ENCODE measurements at places on chromosomes 12 and 14.
A peak's percentile ranks its signal among the peaks of the same experiment; 100 is the strongest.

- no peak for DNase-seq
Measured at GRCh38 chr14:29953501-29953900, 25.9 kb upstream of the PRKD1 start.

DNA sequence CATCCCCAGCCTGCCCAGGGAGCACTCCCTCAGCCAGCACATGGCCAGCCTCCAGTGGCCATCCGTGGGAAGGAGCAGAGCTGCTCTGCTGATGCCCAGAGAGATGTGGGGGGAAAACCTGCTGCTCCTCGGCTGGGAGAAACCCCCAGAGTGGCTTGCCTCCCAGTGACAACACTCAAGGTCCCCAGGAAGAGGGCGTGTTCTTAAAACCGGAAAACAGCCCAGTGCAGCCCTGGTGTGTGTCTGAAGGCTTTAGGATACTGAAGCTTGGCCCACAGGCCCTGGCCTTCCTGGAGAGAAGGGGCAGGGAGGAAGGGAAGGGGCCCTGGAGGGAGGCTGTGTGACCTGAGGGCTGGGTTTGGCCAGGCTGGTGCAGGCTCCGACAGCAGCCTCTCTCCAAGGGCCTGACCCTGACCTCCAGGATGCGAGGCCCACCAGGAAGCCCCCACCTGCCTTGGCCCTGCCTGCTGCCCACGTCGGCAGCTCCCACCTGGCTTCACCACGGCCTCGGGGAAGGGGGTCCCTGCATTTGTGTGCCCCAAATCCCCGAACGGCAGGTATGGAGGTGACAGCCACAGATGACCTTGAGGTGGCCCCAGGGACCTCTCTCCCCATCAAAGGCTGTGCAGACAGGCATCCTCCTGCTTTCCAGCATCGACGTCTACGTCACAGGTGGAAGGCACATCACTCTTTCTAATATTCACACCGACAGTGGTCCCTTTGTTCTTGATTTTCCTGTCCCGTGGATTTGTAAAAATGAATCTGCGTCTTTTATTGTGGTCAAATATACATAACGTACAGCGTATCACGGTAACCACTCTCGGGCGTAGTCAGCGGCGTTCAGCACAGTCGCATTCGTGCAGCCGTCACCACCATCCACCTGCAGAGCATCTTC is 190.0 kb upstream of the C14orf180 start:
- DNase-seq, result no peak

DNA sequence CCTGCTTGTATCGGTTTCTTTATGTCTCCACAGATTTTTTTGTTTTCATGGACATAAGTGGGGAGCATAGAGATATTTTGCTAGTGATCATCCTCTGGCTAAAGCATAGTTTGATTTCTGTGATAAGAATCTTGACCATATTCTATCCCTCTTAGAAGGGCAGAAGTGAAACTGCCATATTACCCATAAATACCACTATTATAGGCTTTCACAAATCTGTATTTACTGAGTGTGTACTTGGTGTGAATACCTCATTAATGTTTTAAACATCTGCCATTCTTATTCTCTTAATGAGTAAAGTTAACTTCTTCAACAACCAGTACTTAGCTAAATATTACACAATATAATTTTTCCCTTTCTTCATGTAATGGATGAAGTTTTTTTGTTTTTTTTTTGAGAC is 16.1 kb downstream of the WNK1 start:
- no peak for DNase-seq

GRCh38 chr12:65329721-65330120 is 51.2 kb downstream of the MSRB3 start:
- DNase-seq, result peak; percentile 14

DNA sequence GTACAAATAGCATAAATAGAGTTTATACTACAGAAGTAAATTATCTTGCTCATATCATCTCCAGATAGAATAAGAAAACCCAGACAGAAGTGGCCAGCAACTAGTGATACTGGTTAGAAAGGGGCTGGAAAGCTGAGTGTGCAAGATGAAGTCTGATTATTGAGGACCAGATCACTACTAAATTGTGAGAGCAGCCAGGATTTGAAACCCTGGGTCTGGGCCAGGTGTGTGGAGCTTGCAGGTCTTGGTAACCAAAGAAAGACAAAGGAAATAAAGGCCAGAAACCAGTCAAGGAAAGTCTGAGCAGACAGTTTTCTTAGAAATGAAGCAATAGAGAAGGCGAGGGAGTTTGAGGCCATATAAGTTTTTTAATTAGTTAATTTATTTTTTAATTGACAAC is 611.8 kb downstream of the ETNK1 start:
- no peak for DNase-seq

- DNase-seq, result no peak
Measured at GRCh38 chr12:26092346-26093105, 32.3 kb downstream of the BHLHE41 start.

GRCh38 chr14:68583548-68584280 is 209.2 kb downstream of the ZFP36L1 start:
- no peak for DNase-seq

GRCh38 chr14:103624860-103625259 is 4.2 kb upstream of the KLC1 start:
- DNase-seq, result no peak

DNA sequence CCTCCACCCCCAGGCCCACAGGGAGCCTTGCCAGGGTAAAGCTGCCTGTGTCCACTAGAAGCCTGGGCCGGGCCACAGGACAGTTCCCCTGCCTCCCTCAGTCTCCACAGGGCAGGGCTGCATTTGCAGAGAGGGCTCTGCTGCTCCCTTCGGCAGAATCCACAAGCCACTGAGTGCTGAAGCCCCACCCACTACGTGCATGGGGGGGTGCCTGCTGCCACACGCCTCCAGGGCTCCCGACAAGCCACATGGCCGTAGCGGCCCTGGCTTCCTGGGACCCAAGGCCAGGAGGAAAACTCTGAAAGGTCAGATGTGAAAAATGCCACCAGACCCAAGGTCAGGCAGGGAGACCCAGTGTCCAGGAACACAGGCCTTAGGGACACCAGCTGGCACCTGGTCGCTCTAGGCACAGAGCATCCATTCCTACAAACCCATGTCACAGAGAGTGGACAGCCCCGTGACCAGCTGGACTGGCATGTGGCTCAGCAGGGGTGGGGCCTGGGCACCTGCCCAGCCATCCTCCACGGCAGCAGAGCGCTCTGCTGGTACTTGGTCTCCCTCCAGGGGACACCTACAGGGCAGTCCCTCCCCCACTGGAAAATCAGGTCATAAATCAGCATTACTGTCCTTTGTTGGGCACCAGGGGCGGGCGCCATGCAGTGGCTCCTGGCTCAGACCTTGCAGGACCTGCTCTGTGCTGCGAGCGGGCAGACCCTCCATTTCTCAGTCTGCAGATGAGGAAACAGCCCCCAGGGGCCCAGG is 42.9 kb downstream of the CCDC85C start:
- DNase-seq, result no peak

- peak; percentile 79 for DNase-seq
Measured at GRCh38 chr14:70020352-70021170, 141.3 kb downstream of the SMOC1 start.

- DNase-seq, result no peak
Measured at GRCh38 chr12:1220127-1221092, 229.4 kb downstream of the ERC1 start.

GRCh38 chr14:53767566-53767965 is 189.1 kb downstream of the BMP4 start:
- DNase-seq, result no peak

GRCh38 chr14:102538602-102539543 is 29.3 kb upstream of the ANKRD9 start:
- DNase-seq, result no peak

DNA sequence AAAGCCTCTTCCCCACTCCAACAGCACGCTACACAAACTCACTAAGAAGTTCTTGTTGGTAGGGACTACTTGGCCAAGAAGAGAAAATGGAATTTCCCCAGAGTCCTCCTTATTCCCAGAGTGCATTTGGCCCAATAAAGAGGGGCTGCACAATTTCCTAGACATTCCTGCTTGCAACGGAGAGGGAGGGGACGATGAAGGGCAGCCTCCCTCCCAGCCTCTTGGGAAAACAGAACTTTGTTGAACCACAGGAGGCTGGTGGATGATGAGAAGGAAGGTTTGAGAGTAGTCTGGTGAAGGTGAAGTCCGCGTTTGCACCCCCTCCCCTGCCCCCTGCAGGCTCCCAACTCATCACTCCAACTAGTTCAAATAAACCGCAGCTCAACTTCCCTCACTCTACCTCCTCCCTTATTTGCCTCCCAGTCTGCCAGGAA is 19.1 kb upstream of the TBX3 start:
- DNase-seq, result no peak

DNA sequence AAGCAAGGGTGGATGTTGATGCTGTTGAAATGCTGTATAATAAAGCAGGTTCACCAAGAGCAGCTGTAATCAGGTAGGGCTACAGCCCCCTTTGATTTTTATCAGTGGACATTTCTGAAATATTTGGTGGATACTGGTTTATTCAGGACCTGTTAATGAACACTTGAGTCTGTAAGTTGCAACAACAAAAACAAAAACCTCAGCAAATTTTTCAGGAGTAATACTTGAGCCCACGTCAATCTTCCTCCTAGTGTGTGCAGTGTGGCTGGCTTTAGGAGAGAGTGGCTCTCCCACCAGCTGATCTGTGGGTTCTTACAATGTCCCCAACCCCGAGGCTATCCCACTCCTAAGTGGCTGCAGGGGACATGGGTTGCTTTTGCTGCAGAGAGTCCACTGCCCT is 347.8 kb downstream of the GLT1D1 start:
- DNase-seq, result no peak

DNA sequence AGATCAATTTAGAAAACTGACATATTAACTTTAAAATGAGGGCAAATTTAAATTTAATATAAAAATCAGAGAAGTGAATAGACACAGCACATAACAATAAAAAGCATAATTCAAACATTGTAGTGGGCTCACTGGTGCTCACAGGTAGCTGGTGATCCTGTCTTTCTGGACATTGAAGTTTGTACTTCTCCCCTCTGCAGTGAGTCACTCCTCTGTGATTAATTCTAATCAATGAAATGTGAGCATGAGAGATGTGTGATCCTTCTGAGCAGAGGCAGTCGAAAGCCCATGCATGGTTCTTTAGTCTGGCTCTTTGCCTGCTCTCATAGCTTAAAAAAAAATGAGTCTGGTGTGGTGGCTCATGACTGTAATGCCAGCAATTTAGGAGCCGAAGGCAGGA is 59.0 kb upstream of the RERGL start:
- no peak for DNase-seq

GRCh38 chr14:61048640-61049039 is 67.6 kb downstream of the SLC38A6 start:
- no peak for DNase-seq

- DNase-seq, result no peak
Measured at GRCh38 chr12:83664650-83665049, 977.9 kb downstream of the TMTC2 start.

- no peak for DNase-seq
Measured at GRCh38 chr14:75986439-75986765, 839 bp downstream of the IFT43 start.

GRCh38 chr14:91417120-91417982 is at the start of gene CCDC88C:
CCDC88C (minus strand) TSS chr14:91417820; CDS start chr14:91417690, 130 bp downstream.
- DNase-seq, result peak; percentile 68

GRCh38 chr12:20361416-20361815 is 6.9 kb upstream of the PDE3A start:
- no peak for DNase-seq

GRCh38 chr14:77882636-77883035 is 82.7 kb downstream of the ADCK1 start:
- DNase-seq, result no peak
